ENCODE measurements at places on chromosomes 12 and 14. TPM values are rescaled to one million over a fixed set of nuclear protein-coding genes. Genes with fewer than 3 reads are reported as not detected.
A peak's percentile ranks its signal among the peaks of the same experiment; 100 is the strongest.

- no peak for DNase-seq
- peak overlapping the region; percentile 88 for H3K27ac ChIP-seq
- peaks cover 43% of the 10 kb centered on the region for H3K4me1 ChIP-seq
- no peak overlapping the region for H3K4me3 ChIP-seq
- no peaks in the 10 kb centered on the region for H3K27me3 ChIP-seq
- no peaks in the 10 kb centered on the region for H3K36me3 ChIP-seq
Measured at GRCh38 chr14:21309238-21309636, 29.4 kb downstream of the RPGRIP1 start.

DNA sequence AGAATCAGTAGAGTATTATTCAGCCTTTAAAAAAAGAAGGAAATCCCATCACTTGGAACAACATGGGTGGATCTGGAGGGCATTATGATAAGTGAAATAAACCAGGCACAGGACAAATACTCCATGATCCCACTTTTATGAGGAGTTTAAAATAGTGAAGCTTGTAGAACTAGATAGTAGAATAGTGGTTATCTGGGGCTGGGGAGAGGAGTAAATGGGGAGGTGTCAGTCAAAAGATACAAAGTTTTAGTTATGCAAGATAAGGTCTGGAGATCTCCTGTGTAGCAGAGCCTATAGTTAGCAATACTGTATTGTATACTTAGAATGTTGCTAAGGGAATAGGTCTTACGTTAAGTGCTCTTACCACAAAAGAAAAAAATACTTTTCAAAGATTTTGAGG, 64.9 kb downstream of the RIC8B start:
- H3K27ac ChIP-seq: no peak overlapping the region
- H3K4me3 ChIP-seq: no peak overlapping the region
- H3K36me3 ChIP-seq: peaks cover 6% of the 10 kb centered on the region
- peaks cover 26% of the 10 kb centered on the region for H3K4me1 ChIP-seq
- H3K27me3 ChIP-seq: no peaks in the 10 kb centered on the region
- DNase-seq: no peak

DNA sequence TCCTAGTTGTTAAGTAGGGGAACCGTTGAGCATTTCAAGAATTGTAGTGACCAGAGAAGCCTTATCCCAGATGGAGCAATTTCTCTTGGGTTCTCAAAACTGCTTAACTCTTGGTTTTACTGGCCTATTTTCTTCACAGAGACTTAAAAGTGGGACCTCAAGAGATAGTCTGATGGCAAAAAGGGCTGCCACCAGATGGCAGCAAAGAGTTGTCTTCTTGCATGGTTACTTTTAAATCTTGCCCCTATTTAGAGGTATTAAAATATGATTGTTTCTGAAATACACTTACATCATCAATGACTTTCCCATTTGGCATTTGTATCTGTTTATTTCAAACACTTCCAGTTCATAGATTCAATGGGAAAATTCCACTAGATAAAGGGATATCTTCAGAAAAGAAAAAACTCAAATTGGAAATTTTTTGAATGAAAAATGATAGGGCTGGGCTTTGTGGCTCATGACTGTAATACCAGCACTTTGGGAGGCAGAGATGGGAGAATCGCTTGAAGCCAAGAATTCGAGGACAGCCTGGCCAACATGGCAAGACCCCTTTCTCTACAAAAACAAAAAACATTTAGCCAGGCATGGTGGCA, 69.9 kb upstream of the CNTN1 start:
- no peaks in the 10 kb centered on the region for H3K4me1 ChIP-seq
- no peak overlapping the region for H3K27ac ChIP-seq
- no peak overlapping the region for H3K4me3 ChIP-seq
- DNase-seq: peak; percentile 19
- H3K27me3 ChIP-seq: no peaks in the 10 kb centered on the region

GRCh38 chr14:104356738-104357688, 218.6 kb downstream of the KIF26A start:
- no peak for DNase-seq

DNA sequence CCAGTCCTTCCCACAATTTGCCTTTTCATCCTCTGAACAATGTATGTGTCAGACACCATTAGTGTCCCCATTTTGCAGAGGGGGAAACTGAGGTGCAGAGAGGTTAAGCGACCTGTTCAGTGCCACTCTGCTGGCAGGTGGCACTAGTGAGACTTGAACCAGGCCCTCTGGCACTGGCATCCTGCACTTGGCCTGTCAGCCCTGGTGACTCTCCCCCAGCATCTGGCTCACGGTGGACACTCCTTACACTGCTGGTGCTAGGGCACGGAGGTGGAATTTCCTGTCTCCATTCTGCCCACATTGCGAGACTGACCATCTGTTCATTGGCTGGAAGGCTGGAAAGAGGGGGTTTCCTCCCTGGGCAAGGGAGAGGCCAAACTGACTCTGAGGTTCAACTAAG, 48.7 kb downstream of the CCNK start:
- no peak for DNase-seq
- no peak overlapping the region for H3K4me3 ChIP-seq
- H3K4me1 ChIP-seq: peaks cover 6% of the 10 kb centered on the region
- no peak overlapping the region for H3K27ac ChIP-seq
- peaks cover 26% of the 10 kb centered on the region for H3K36me3 ChIP-seq

PPFIA2 gene
- total RNA-seq: not detected

GRCh38 chr12:8629486-8630033, 16.9 kb upstream of the AICDA start:
- no peaks in the 10 kb centered on the region for H3K36me3 ChIP-seq
- DNase-seq: no peak
- H3K4me3 ChIP-seq: no peak overlapping the region
- no peak overlapping the region for H3K27ac ChIP-seq
- no peaks in the 10 kb centered on the region for H3K27me3 ChIP-seq

GRCh38 chr14:103328941-103329340, 5.1 kb upstream of the EIF5 start:
- no peak overlapping the region for H3K27ac ChIP-seq
- peaks cover 18% of the 10 kb centered on the region for H3K27me3 ChIP-seq
- H3K36me3 ChIP-seq: no peaks in the 10 kb centered on the region
- H3K4me1 ChIP-seq: peaks cover 34% of the 10 kb centered on the region

SCARB1 gene
- 63.4 TPM for total RNA-seq

GRCh38 chr14:34219661-34220377, 242.2 kb downstream of the SPTSSA start:
- H3K27me3 ChIP-seq: no peaks in the 10 kb centered on the region
- H3K36me3 ChIP-seq: no peaks in the 10 kb centered on the region
- H3K4me3 ChIP-seq: no peak overlapping the region
- no peak for DNase-seq
- no peak overlapping the region for H3K27ac ChIP-seq

DNA sequence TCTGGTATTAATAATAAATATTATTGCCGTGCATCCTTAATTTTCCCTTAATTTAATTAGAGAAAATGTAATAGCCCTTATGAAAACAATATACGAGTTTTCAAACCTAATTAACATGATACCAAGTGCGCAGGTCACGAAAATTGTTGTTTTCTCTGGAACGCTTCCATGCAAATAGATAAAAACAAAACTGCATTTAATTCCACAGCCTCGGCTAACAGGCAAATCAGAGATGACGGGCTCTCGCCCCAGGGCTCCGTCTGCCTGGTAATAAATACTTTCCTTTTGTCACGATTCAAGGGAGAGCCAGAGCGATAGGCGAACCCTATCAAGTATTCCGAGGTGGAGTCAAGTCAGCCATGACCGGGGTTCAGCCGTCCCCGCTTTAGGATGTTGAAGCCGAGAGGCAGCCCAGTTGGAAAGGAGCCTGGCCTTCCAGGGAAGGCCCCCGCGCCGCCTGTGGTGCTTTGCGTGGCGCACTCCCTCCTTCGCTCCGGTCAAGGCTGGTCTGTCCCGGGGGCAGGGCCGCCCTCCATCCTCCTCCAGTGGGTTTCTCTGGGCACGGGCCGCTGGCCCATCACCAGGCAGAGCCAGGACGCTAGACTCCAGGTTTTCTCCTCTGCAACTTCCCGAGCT, 137.8 kb upstream of the GSC start:
- no peaks in the 10 kb centered on the region for H3K36me3 ChIP-seq
- H3K4me1 ChIP-seq: no peaks in the 10 kb centered on the region
- H3K27me3 ChIP-seq: peaks cover 18% of the 10 kb centered on the region
- H3K4me3 ChIP-seq: no peak overlapping the region
- DNase-seq: no peak

FOXN4 gene
- total RNA-seq: 0.11 TPM

All from HepG2 (cell line).